Erythroblast (primary cell): ENCODE measurements at places on chromosomes 7 and 10.

DNA sequence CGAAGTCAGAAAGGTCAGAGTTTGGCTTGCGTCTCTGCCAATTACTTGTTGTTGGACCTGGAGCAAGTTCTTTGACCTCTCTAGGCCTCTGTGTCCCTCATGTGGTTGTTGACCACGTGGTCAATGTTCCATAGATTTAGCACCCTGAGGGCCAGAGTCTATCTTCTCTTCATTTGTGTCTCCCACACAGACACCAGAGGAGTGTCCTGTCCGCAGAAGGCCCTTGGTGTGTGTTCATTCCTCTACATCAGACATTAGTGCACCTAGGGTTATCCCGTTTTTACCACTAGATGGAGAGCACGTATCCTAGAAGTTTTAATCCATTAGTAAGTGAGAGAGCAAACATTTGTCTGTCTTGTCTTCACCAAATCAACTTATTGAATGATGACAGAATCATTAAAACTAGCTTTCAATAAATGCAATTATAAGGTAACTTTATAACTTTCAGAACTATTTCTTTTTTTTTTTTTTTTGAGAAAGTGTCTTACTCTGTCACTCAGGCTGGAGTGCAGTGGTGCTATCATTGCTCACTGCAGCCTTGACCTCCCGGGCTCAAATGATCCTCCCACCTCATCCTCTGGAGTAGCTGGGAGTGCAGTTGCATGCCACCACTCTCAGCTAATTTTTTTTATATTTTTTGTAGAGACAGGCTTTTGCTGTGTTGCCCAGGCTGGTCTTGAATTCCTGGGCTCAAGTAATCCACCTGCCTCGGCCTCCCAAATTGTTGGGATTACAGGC, 122.5 kb upstream of the ANKRD1 start:
- peak; percentile 31 for DNase-seq

DNA sequence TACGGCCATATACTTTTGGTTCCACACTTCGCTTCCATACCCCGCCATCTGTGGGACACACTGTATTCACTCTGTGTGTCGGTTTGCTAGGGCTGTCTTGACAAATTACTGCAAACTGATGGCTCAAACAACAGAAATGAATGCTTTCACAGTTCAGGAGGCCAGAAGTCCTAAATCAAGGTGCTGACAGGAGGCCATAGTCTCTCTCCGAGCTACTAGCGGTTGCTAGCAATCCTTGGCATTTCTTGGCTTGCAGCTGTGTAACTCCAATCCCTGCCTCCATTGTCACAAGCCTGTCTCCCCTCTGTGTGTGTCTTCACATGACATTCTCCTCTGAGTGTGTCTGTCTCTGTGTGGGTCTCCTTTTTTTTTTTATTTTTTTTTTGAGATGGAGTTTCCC, 28.9 kb upstream of the BMPR1A start:
- no peak for DNase-seq

DNA sequence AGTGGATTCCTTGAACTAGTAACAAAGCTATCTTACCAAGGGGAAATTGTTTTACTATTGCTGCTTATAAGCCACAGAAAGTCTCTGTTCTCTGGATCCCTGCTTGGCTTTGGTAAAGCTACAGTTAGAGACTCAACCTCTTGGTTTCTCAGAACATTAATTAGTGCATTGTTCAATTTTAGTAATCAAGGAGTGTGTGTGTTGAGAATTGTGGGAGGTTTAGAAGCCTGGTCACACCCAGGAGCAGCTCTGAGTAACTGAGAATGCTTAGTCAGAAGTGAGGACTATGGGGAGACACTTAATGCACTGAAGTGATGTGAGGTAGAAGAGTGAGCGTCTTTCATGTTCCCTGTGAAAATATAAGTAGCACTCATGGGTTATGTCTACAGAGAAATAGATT, 8.2 kb upstream of the ACTA2 start:
- no peak for DNase-seq

DNA sequence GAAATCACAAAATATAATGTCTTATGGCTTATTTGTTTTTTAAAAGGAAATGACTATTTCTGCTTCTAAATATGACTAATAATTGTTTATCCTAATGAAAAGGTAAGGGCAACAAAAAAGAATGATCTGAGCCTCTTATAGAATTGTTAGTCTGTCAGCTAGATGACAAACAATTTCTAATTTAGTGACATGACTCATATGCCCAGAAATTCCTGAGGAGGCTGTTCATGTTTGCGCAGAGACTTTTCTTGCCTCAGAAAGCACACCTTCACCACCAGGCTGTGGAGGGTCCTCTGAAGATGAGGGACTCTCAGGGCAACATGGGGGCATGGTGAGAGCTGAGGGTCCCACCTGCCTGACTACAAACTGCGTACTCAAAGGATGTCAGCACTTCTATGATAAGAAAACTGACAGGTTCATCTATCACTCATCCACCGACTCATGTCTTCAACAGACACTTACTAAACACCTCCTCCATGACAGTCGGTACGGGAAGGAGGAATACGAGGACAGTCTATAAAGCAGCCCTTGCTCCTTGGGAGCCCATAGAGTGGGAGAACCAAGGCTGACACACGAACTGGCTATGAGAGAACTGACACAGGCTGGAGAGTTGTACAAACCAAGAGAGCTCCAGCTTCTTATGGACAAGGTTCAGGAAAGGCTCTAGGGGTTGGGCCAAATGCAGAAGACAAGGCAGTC, 102.0 kb downstream of the PKD1L1 start:
- DNase-seq: no peak

GRCh38 chr10:66852811-66853210, 73.0 kb upstream of the LRRTM3 start:
- DNase-seq: no peak

DNA sequence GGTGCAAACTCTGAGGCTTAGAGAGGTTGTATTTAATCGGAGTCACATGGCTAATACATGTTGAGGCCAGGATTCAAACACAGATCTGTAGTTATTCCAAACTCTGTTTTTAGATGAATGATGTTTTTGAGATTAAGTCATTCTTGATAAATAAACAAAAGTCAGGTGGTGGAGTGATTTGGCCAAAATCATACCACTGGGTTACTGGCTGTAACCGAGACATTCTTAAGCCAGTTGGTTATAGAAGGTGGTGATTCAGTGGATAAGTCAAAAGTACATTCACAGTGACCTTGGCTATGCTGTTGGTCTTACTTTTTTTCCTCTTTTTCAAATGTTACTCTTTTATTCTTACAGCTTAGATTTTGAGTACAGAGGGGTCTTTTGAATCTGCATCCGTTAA, 361.4 kb downstream of the KIF20B start:
- no peak for DNase-seq
